ENCODE measurements at places on chromosomes 12 and 14. TPM values are rescaled to one million over a fixed set of nuclear protein-coding genes. Genes with fewer than 3 reads are reported as not detected.

- peak; percentile 23 for DNase-seq
Measured at GRCh38 chr12:54988402-54989054, 4.0 kb upstream of the TESPA1 start.

- no peak for DNase-seq
Measured at GRCh38 chr12:5407034-5407856, 24.7 kb upstream of the NTF3 start.

- DNase-seq = no peak
Measured at GRCh38 chr14:72155379-72155993, 223.3 kb downstream of the RGS6 start.

L2HGDH gene
- 5.5 TPM for total RNA-seq

- DNase-seq = no peak
Measured at GRCh38 chr14:95365401-95365800, 45.7 kb upstream of the CLMN start.

Data from B cell (primary cell).